ENCODE measurements at places on chromosomes 7 and 10.

DNA sequence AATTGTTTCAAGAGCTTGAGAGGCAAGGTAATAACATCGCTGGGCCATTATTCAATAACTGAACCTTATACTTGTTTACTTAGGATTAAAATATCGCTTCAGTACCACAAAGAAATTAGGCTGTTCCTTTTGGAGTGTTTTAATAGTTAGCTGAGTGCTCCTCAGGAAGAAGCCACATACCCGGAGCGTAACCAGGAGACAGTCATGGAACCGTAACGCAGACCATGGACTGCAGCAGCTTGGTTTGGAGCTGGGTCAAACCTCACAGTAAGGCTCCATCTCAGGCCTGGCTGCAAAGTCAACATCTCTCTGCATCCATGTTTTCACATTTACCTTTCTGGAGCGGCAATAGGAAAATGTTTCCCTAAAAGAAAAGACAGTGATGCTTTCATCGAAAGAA lies 599.0 kb downstream of the TNS3 start:
- DNase-seq = no peak

DNA sequence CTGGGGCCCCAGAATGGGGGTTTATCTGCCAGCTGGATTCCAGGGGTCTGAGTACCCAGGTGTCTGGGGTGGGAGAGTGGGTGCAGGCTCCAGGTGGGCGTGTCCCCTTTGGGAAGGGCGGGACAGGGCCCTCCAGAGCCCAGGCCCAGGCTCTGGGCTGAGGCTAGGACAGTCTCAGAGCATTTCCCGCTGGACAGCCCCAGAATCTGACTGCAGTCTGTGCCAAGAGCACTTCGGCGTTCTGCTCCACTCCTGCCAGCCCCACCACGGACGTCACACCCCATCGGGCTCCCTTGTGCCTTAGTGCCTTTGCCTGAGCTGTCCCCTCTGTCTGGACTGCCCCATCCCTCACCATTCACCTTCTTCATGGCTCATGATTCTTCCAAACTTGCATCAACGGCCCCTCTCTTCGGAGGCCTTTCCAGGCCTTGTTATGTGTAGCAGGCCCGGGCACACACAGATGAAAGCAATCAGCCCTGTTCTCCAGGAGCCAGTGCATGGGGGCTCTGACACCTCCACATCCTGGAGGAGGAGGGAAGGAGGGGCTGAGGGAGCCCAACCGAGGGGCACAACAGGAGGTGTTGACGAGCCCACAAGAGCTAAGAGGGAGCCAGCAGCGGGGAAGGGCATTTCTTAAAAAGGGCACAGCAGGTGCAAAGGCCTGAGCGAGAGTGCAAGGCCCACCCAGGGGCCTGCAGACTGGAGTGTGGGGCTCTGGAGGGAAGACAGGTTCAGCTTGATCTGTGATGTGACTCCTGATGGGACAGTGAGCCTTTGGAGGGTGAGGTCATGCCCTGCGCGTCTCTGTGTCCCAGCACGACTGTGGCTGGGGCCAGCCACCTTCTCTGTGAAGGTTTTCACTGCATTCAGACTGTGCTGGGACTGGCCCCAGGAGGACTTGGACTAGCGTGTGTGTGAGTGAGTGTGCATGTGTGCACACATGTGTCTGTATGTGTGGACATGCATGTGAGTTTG lies 41.7 kb downstream of the GTF2IRD1 start:
- DNase-seq = no peak

GRCh38 chr10:79404690-79405131 lies 40.7 kb downstream of the ZCCHC24 start:
- DNase-seq = no peak

- peak; percentile 51 for DNase-seq
Observed at GRCh38 chr7:75639071-75639885, 99.5 kb downstream of the HIP1 start.

DNA sequence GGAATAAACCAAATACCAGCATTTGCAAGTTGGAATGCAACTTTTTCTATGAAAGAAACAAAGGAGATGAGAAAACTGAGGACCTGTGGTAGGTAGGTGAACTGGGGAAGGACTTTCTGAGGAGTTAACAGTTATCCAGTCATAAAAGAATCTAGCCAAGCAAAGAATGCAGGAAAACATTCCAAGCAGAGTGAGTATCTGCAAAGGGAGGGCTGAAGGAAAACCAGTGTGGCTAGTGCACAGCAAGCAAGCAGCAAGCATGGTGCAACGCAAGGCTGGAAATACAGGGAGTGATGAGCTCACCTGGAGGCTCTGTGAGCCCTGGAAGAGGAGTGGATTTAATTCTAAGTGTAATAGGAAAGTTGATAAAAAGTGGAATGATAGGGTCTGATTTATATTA lies 44.0 kb downstream of the RTKN2 start:
- DNase-seq = no peak
